EL (cell line): ENCODE measurements at places on chromosomes 4 and X.

GRCh38 chr4:114875630-114876029 is 237.8 kb downstream of the NDST4 start:
- no peak for DNase-seq

DNA sequence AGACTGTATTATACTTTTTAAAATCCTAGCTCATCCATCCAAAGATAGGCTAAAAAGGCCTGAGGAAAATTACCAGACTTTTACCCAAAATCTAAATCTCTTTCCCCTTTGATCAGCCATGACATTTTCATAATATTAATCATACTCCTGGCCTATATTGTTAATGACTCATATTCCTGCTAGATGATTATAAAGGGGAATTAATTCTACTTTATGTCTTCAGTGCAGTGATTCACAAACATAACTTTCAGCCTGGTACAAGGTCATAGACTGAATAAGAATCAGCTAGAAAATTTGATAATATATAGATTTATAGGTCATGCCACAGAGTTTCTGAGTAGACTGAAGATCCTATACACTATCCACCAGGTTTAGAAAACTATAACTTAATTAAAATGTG is 1905.4 kb downstream of the C4orf33 start:
- DNase-seq: peak; percentile 8

GRCh38 chr4:7533267-7533666 is 98.5 kb upstream of the PSAPL1 start:
- DNase-seq: no peak

- peak; percentile 38 for DNase-seq
Measured at GRCh38 chrX:644304-645281, 14.0 kb downstream of the SHOX start.

DNA sequence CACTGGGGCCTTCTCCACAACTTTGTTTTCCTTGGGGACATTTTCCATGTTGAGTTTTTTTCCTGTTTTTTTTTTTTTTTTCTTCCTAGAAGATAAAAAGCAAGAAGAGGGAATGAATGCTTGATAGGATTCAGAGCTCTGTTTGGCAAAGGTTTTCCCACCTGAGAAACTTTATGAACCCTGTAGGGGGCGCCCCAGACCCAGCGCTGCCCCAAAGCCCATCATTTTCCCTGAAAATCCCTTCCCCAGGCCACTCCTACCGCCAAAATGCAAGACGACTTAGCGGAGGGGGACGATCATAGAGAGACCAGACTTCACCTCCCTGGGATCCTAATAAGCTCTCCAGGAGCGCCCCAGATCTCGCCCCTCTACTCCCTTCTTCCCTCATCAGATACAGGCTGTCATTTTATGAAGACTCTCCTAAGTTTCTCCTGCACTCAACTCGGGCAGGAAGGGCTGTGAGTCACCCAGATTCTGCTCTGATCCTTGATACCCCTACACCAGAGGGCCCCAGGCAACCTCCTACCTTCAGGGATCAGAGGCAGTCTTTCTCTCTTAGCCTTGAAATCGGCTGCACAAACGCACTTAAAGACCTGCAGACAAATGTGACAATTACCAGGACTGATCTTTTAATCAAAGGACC is 1.4 kb downstream of the BEX5 start:
- no peak for DNase-seq

GRCh38 chrX:103151799-103152198 is 58.9 kb upstream of the NXF3 start:
- peak; percentile 23 for DNase-seq

DNA sequence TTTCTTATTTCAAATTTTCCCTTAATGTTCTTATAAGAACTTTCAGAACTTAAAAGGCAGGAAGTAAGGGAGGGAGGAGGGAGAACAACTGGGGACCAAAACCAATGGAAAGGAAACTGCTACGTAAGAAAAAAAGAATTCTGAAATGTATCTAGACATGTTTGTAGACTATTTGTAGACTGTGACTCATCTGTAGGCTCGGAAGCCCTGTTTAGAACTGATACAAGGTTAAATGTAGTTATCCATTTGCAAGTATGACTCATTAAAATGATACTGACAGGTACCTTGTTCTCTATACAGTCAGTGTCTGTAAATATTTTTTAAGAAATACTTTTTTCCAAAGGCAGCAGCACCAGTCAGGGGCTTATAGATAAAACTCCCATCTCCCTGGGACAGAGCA is 202.0 kb downstream of the DHX15 start:
- DNase-seq: peak; percentile 1

DNA sequence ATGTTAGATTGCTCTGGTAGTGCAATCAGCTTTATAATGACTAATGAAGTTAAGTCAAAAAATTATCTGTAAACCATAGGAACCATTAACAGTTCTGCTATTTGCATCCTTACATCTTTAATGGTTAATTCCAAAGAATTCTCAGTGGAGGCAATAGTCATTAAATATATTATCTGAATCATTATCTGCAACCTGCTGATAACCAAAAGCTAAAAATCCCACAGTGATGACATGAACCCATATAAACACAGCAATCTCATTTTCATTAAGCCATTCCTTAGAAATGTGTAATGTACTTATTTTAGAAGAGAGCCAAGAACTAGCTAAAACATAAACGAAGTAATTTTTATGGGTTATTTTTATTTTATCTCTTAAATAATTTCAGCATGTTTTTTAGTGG is 60.2 kb downstream of the MAGEB16 start:
- DNase-seq: no peak

DNA sequence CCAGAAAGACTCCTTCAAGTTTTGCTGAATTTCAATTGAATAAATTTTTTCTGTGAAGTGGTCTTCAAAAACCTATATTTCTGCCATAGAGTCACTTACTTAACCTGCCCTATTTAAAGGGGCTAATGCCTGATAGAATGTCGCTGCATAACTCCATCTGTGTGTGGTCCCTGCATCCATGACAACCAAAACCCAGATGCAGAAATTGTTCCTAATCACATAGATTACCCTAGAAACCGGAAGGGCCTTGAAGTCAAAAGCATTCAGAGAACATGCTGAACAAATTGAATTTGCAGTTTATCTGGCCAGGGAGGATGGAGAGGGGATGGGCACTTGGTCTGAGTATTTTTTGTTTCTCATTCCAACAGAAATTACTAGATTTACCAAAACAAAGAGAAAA is 1.5 kb upstream of the PARM1 start:
- no peak for DNase-seq

- peak; percentile 57 for DNase-seq
Measured at GRCh38 chr4:153341575-153342090, 2.9 kb upstream of the MND1 start.

DNA sequence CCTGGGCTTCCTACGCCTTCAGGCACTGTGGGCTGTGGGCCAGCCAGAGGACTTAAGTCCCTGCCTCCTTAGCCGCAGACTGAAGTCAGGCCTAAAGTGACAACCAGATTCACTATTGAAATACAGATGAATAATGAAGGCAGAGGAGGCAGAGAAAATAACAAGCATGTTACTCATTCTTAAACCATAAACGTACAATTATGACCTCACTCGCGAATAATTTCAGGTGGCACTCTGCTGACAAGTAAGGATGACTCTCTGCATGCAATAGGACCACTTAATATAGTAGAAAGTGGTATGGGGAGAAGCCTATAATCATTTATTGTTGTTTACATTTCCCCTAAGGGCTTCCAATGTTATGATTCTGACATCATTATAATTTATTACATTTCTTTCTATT is 409.2 kb upstream of the FGF13 start:
- no peak for DNase-seq

DNA sequence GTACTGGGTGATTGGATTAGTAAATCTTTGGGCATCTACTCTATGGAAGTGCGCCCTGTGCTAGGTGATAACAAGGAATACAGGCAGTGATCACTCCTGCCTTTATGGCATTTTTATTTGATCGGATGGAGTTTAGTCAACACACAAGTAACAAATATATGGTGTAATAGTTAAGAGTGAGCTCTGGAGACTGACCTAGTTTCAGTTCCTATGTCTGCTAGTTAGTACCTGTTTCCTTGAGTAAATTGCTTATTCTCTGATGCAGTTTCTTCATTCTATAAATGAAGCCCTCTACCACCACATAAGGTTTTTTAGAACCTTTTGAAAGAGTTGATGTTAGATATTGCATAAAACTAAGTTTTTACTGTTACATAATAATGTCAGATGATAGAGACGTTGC is 134.6 kb downstream of the KDM6A start:
- no peak for DNase-seq

DNA sequence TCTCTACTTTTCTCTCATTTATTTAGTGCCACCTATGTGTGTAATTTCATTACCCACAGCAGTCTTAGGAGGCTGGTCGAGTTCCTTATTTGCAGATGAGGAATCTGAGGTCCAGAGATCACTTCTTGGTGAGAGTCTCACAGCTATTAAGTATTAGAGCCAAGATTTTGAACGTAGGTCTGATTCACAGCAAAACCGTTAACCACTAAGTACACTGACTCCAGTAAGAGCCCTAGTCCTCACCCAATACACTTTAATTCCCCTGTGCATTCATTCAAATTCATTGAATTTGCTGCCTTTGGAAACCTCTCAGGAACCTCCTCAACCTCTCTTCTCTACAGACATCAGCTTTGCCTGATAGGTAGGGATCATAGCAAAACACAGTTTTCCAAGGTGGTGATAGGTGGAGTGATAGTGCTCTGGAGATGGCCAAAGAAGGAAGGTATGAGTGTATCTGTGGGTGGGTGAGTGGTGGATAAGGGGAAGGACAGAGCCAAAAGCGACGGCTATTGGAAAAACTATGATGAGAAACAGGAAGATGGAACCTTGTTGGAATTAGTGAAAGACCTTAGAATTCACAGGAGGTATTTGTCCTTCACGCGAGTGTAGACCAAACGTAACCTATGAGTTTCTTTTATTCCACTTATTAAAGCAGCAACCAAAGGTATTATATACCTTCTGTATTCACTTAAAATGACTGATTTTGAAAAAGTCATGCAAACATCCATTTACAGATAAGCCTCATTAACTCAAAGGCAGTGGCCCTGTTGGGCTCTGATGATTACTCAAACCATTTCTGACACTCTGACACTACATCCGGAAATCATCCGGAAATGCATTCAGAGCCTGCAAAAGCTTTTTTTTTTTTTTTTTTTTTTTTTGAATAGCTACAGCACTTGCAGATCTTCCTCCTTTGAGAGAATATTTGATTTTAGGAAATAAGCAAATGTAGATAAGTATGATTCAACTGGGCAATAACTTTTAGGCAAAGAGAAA is 6.3 kb downstream of the FMR1 start:
- DNase-seq: no peak

DNA sequence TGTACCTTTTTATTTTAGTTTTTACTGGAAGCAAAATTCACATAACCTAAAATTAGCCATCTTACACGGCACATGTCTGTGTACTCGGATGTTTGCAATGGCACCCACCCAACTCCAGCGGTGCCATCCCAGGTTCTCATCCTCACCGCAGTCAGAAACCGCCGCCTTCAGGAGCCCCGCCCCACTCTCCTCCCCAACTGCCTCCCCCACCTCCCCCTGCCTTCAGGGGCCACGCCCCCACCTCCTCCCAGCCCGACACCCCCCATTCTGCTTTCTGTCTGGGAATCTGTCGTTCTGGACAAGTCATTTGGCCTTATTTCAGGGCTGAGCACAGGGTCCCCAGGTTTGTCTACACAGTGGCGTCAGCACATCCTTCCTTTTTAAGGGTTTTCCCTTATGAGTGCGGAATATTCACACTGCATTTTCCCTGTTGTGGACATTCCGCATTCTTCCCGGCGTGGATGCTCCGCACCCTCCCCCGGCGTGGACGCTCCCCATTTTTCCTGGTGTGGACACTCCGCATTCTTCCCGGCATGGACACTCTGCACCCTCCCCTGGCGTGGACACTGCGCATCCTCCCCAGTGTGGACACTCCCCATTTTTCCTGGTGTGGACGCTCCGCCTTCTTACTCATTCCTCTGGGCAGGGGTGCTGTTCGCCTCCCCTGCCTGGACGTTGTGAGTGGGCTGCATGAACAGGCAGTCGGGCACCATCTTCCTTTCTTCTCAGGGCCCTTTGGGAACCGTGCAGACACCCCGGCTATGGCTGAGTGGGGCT is 135.4 kb upstream of the NKX1-1 start:
- no peak for DNase-seq

DNA sequence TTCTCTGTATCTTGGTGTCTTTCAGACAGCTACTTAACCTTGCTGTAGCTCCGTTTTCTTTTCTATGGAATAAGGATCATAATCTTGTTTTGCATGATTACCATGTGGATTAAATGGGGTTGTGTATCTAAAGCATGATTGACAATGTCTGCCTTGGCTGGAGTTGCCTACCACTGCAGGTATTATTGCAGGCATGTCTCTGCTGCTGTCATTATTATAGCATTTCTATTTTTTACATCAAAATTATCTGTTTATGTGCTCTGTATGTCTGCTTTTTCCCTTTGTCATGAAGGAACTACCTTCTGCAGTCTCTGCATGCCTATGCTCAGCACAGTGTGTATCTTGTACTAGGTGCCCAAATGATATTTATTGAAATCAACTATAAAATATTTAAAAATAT is 95.9 kb upstream of the TAPT1 start:
- no peak for DNase-seq

- DNase-seq: no peak
Measured at GRCh38 chrX:12865359-12865758, 1.5 kb upstream of the TLR7 start.

GRCh38 chr4:787561-787981 is 38.4 kb downstream of the CPLX1 start:
- DNase-seq: no peak

DNA sequence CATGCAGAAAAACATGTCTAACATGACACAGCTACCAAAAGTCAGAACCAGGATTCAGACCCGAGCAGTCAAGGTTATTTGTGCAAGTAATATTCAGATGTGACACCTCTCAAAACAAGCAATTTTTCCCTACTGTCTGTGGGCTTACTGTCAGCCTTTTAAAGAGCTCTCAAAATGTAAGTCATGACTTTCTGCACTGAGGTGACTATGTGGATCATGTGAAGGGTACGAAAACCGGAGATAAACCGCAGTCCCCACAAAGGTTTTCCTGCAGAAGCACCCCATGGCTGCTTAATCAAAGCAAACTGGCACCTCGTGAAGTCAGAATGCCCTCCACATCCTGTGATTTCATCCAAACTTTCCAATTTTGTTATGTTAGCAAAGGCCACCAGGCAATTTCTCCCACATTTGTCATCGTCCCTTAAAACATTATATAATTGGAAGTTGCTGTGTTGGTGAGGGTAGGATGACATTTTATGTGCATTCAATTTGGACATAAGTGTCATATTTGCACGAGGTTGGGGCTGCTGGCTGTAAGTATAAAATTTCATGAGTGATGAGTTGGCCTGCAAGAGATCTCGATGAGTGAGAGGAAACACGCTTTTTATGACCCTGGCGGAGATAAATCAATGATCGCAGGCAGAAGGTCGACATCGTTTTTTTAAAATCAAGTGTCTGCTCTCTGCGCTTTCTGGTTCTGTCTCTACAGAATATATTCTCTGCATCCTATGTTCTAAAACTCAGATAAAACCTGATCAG is 161.2 kb downstream of the STK32B start:
- no peak for DNase-seq
